Upper lobe of left lung (tissue), 6 donors: ENCODE measurements at places on chromosomes 5 and 9.

- no peak for DNase-seq
Observed at GRCh38 chr9:88949961-88950340, 41.3 kb upstream of the S1PR3 start.

GRCh38 chr9:94824913-94825610 is 98.6 kb downstream of the AOPEP start:
- no peak for DNase-seq

GRCh38 chr9:89425024-89425805 is 72.7 kb downstream of the SEMA4D start:
- DNase-seq = no peak

DNA sequence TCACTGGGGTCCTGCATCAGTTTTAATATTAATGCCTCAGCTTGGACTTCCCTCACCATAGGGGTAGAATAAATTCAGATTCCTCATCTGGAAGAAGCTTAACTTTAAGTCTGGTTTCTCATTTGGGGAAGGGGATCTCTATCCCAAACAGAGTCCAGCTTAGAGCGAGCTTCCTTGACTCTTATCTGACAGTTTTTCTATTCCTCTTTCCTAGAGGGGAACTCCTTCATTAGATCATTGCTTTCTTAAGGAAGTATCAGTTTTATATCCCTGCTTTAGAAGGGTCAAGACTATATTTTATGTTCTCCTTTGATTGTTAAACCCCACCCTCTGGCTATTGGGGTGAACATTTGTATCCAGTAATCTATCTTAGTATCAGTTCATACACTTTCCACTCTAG is 24.2 kb upstream of the CDC42SE2 start:
- DNase-seq = no peak

DNA sequence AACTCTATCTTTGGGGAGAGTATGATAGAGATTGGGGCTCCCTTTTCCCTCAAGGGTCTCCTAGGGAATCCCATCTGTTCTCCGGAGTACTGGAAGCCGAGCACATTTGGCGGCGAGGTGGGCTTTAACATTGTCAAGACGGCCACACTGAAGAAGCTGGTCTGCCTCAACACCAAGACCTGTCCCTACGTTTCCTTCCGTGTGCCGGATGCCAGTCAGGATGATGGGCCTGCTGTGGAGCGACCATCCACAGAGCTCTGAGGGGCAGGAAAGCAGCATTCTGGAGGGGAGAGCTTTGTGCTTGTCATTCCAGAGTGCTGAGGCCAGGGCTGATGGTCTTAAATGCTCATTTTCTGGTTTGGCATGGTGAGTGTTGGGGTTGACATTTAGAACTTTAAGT is 21.5 kb downstream of the PTGS1 start:
- DNase-seq = no peak

- no peak for DNase-seq
Observed at GRCh38 chr5:167245868-167246267, 1045.6 kb upstream of the WWC1 start.

GRCh38 chr9:98264516-98264915 is 9.1 kb upstream of the TBC1D2 start:
- no peak for DNase-seq

DNA sequence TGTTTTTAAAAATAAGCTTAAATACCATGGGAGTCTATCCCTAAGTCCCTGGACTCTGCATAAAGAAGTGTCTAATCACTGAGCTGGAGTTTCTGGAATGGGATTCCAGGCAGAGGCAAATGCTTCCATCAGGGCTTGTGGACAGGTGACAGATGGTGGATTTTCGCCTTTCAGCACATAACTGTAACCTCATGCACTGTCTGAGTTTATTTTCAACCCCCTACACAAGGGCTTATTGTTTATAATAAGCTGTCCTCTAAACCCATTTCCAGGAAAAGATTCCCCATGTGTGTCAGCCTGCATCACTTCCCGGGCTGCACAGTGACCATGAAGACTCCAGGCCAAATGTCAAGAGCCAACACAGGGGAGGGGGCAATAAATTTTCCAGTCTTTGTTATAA is 264.0 kb downstream of the PIK3R1 start:
- DNase-seq = no peak
